ENCODE measurements at places on chromosomes 4 and X.

GRCh38 chrX:57367649-57368048, 81.1 kb downstream of the FAAH2 start:
- no peak for DNase-seq

DNA sequence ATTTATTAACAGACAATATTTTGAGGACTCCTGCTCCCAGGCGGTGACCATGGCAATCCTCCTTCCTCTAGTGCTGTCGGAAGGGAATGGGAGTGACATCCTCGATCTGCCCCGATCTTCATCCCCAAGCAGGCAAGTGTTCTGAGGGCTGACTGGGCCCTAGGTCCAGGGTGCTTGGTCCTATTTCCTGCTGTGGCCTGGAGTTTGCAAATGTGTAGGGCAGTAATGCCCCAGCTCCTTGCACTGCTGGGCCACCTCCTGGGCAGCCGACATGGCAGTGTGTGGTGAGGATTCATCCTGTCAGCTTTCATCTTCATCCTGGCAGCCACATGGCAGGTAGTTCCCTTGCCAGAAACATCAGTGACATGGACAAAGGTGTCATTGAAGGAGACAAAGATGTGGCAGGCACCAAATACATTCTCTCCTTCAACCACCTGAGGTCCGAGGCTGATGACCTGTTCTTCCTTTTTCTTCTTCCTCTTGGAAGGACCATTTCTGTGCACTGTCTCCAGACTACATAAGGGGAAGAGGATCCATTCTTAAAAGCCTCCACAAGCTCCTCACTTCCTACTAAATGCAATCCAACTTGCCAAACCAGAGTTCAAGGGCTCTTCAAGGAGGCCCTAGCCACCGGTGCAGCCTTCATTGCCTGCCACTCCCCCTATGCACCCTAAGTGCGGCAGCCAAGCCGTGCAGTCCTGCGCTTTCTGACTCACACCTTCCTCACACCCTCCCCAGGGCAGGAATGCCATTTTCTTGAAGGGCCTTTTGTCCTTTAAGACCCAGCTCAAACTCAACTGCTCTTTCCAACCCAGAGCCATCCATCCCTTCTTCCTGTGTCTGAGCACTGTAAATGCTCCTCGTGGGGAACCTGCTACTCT, 65.7 kb downstream of the TMEM154 start:
- no peak for DNase-seq

DNA sequence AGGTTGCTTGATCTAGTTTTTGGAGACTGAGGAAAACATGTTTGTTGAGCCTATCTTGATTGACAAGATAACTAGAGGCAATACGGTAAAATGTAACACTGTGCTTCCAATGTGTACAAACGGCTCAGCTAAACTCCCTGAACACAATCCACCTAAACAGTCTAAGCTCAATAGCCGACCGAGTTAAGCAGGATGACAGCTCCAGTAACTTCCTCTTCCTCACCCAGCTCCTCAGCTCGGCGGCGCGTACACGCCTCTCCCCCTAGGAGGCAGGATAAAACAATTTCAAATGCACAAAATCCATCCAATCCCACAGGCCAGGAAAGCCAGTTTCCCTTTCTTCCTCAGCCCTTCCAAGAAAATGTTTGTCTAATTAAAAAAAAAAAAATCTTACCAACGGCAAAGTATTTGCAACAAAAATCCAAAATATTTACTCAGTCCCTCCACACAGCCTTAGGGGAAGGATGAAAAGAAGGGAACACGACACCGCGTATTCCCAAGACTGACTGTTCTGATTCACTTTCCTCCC, 1.0 kb downstream of the CNOT6L start:
- peak; percentile 41 for DNase-seq

GRCh38 chr4:6188687-6189305, 11.6 kb downstream of the JAKMIP1 start:
- no peak for DNase-seq

DNA sequence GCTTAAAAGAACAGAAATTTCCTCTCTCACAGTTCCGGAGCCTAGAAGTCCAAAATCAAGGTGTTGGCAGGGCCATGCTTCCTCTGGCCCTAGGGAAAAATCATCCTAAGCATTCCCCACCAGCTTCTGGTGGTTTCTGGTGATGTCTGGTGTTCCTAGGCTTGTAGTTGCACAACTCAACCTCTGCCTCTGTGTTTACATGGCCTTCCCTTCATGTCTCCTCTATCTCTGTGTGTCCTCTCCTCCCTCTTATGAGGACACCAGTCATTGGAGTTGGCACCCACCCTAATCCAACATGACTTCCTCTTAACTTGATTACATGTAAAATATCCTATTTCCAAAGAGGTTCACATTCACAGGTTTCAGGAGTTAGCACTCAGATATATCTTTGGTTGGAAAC, 15.4 kb downstream of the LRP2BP start:
- no peak for DNase-seq

- no peak for DNase-seq
Measured at GRCh38 chrX:150831863-150832262, 66.6 kb downstream of the CD99L2 start.

All from activated B cell treated with CpG ODN at 0.5 μM for 24 hours (primary cell).